ENCODE measurements at places on chromosomes 13 and 19. TPM values are rescaled to one million over a fixed set of nuclear protein-coding genes. Genes with fewer than 3 reads are reported as not detected.

DNA sequence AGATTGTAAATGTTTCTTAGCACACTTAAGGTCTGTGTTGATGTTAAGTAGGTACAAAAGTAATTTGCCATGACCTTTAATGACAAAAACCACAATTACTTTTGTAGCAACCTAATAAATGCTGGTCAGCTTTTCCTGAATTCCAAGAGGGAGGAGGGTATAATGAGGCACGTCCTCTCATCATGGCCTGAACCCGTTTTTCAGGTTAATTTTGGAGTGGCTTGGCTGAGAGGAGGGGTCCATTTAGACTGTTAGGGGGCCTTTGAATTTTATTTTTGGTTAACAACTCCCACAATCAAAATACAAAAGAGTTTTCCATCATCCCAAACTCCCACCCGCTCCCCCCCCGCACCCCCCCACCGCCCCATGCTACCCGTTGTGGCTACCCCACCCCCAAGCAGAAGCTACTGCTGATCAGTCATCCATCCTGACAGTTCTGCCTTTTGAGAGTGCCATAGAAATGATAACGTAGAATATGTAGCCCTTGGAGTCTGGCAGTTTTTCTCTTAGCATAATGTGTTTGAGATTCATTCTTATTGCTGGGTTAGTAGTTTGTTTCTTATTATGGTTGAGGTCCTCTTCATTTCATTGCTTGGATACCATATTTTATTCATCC is 14.4 kb upstream of the PLEKHF1 start:
- no peak overlapping the region for H3K27ac ChIP-seq
- no peaks in the 10 kb centered on the region for H3K27me3 ChIP-seq
- H3K36me3 ChIP-seq: no peaks in the 10 kb centered on the region
- no peaks in the 10 kb centered on the region for H3K4me1 ChIP-seq
- no peak overlapping the region for H3K4me3 ChIP-seq

DNA sequence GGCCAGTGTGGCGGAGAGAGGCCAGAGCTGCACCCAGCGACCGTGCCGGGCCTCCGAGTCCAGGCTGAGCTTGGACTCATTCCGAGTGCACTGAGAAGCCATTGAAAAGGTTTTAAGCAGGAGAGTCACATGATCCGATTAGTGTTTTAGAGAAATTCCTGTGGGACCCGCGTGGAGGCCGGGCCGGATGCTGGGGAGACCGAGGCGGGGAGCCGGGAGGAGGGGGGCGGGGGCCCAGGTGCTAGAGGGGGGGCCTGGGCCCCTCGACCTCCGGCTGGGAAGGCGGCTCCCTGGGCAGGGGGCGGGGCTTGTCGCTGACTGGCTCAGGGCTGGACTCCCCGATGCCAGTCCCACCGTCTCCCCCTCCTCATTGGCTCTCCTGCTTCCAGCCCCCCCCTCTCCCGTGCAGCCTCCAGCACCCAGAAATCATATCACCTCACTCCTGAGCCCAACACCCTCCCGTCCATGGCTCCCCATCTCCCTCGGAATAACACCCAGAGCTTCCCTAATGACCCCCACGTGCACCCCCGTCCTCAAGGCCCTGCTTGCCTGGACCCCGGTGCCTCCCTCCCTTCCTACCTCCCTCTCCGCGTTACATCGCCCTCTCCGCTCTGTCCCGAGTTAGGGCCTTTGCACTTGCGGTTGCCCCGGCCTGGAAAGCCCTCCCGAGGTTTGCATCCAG is 5.2 kb upstream of the ZNF579 start:
- H3K27me3 ChIP-seq: no peaks in the 10 kb centered on the region
- H3K4me3 ChIP-seq: peak overlapping the region; percentile 29
- H3K36me3 ChIP-seq: no peaks in the 10 kb centered on the region

ZNF575 gene
- total RNA-seq: 5.7 TPM

GRCh38 chr13:84821261-84821660 is 939.0 kb upstream of the SLITRK1 start:
- H3K4me3 ChIP-seq: no peak overlapping the region
- no peak for DNase-seq
- no peaks in the 10 kb centered on the region for H3K36me3 ChIP-seq
- no peaks in the 10 kb centered on the region for H3K27me3 ChIP-seq
- no peak overlapping the region for H3K27ac ChIP-seq

DNA sequence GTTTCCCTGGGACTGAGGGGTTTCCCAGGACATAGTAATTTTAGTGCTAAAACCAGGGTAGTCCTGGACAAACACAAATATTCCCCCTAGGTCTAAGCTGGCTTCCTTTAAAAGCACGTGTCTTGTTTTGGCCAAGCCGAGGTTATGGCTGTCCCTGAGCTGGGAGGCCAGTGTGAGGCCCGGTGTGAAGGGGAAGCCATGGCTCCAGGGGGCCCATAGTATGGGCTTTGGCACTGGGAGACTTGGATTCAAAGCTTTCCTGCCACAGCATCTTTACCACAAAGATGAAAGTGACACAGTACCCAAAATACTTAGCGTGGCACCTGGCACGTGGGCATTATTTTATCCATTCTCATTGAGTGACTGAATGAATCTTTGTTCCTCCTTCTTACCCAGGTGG is 345.2 kb downstream of the ZNF536 start:
- no peaks in the 10 kb centered on the region for H3K4me1 ChIP-seq
- no peaks in the 10 kb centered on the region for H3K36me3 ChIP-seq
- H3K27me3 ChIP-seq: no peaks in the 10 kb centered on the region
- no peak overlapping the region for H3K4me3 ChIP-seq
- no peak for DNase-seq

DNA sequence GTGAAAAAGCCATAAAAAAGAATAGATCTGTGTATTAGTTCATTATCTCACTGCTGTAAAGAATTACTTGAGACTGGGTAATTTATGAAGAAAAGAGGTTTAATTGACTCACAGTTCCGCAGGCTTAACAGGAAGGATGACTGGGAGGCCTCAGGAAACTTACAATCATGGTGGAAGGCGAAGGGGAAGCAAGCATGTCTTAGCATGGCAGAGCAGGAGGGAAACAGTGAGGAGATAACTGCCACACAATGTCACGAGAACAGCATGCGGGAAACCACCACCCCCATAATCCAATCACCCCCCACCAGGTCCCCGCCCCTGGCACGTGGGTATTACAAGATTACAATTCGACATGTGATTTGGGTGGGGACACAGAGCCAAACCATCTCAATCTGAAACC is 39.1 kb upstream of the EEF1AKMT1 start:
- no peaks in the 10 kb centered on the region for H3K27me3 ChIP-seq
- H3K4me1 ChIP-seq: peaks cover 5% of the 10 kb centered on the region
- H3K4me3 ChIP-seq: no peak overlapping the region
- no peaks in the 10 kb centered on the region for H3K36me3 ChIP-seq
- H3K27ac ChIP-seq: no peak overlapping the region
- DNase-seq: no peak

N4BP2L1 gene
- 22.1 TPM for total RNA-seq

- no peaks in the 10 kb centered on the region for H3K27me3 ChIP-seq
- no peak for DNase-seq
- no peak overlapping the region for H3K27ac ChIP-seq
- H3K4me3 ChIP-seq: no peak overlapping the region
Observed at GRCh38 chr13:59279028-59279427, 884.7 kb downstream of the DIAPH3 start.

GRCh38 chr19:1064661-1065605 is 2.0 kb upstream of the ARHGAP45 start:
- peaks cover 15% of the 10 kb centered on the region for H3K27me3 ChIP-seq
- no peak overlapping the region for H3K4me3 ChIP-seq
- no peaks in the 10 kb centered on the region for H3K4me1 ChIP-seq
- no peaks in the 10 kb centered on the region for H3K36me3 ChIP-seq
- H3K27ac ChIP-seq: no peak overlapping the region

CD320 gene
- total RNA-seq: 20.7 TPM

DNA sequence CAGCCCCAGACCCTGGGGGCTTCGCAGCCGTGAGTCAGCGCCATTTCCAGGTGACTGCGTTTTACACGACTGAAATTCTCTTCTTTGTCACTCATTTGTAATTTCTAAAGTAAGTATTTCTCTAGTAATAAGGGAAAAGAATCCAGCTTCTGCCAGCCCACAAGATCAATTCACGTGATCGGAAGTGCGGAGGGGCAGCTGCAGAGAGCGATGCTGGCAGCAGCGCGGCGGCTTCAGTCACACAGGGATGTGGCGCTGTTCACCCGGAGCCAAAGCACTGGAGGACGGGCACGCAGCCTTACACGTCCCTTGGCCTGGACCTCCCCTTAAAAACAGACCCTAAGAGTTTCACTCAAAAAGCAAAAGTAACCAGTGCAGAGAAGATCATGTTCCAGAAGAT is 18.4 kb downstream of the GRTP1 start:
- no peaks in the 10 kb centered on the region for H3K27me3 ChIP-seq
- H3K4me1 ChIP-seq: no peaks in the 10 kb centered on the region
- no peak overlapping the region for H3K27ac ChIP-seq
- no peak overlapping the region for H3K4me3 ChIP-seq
- H3K36me3 ChIP-seq: no peaks in the 10 kb centered on the region

GRCh38 chr13:98706446-98707110 is 45.9 kb downstream of the SLC15A1 start:
- H3K36me3 ChIP-seq: no peaks in the 10 kb centered on the region
- H3K27ac ChIP-seq: no peak overlapping the region
- H3K27me3 ChIP-seq: no peaks in the 10 kb centered on the region
- no peak overlapping the region for H3K4me3 ChIP-seq
- DNase-seq: no peak

MCEMP1 gene
- not detected for total RNA-seq

DNA sequence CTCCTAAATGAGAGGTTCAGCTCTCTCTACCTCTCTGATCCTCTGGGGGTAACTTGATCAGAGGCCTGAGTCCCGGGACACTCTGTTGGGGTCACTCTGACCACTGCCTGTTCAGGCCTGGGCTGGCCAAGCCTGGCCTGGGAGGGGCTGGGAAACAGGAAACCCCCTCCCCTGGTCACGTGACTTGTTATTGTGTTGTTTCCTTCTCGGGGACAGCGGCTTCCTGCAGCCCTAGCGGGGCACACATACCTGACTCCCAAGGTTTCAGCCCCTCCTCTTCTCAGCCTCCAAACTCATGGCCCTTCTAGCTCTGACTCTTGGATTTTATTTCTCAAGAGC is at the start of gene USHBP1:
Gene USHBP1, minus strand, starts transcription at position 105 of the 339 bp plus-strand sequence. CDS start 446 bp downstream, outside the sequence.
- peaks cover 4% of the 10 kb centered on the region for H3K4me1 ChIP-seq
- H3K27me3 ChIP-seq: no peaks in the 10 kb centered on the region
- H3K4me3 ChIP-seq: no peak within 1 kb of the TSS
- no peak within 1 kb of the TSS for H3K27ac ChIP-seq
- no peaks in the 10 kb centered on the region for H3K36me3 ChIP-seq

DNA sequence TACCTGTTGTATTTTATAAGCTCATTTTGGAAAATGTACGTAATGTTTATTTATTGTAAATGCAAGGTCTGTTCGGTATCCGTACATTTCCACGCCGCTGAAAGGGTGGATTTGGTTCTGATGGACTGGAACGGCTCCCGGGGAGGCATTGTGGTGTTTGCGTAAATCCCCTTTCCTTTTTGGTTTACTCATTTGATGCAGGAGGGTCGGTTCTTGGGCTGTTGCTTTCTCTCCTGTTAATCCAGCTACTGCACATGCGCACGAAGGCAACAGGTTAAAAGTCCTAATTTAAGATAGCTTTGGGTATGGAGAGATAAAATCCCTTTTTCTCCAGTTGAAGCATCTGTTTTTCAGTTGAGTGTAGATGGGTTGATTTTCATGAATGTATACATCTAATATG is 224.4 kb downstream of the TM9SF2 start:
- H3K4me1 ChIP-seq: no peaks in the 10 kb centered on the region
- H3K27ac ChIP-seq: no peak overlapping the region
- DNase-seq: no peak
- no peak overlapping the region for H3K4me3 ChIP-seq
- H3K27me3 ChIP-seq: no peaks in the 10 kb centered on the region

SLC7A9 gene
- 0.23 TPM for total RNA-seq

DNA sequence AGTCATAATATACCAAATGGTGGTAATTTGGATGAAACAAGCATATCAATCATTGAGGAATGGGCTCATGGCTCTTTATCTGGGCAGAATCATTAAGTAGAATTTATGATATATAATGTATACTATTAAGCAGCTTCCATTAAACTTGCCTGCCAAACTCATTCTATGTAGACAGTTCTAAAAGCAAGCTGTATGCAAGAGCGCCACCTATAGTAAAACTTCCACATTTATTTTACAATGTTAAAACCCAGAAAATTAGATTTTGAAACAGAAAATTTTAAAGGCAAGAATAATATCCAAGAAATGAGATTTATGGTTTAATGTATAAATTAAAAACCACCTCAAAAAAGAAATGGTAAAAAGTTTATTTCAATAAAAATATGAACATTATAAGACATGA is 161.5 kb downstream of the MZT1 start:
- no peak for DNase-seq
- no peaks in the 10 kb centered on the region for H3K36me3 ChIP-seq
- no peak overlapping the region for H3K4me3 ChIP-seq
- no peaks in the 10 kb centered on the region for H3K27me3 ChIP-seq
- H3K27ac ChIP-seq: no peak overlapping the region
- no peaks in the 10 kb centered on the region for H3K4me1 ChIP-seq

DNA sequence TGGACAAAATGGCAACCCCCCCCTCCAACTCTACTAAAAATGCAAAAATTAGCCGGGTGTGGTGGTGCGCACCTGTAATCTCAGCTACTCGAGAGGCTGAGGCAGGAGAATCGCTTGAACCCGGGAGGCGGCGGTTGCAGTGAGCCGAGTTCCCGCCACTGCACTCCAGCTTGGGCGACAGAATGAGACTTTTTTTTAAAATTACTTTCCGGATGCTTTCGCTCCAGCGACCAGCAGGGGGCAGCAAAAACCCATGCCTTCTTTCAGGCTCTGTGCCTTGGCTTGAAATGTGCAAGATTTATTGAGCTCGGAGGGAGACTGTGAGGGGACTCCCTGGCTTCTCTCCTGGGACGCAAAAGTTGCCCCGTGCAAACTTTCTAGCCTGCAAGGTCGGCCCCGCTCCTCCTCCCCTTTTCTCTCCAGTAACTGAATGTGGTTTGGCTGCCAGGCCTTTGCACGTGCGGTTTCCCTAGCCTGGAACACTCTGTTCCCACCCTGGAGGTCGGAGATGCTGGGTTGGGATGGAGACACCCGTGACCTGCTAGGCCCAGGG is 61.4 kb upstream of the NFIC start:
- no peak overlapping the region for H3K4me3 ChIP-seq
- H3K4me1 ChIP-seq: peaks cover 1% of the 10 kb centered on the region
- H3K36me3 ChIP-seq: no peaks in the 10 kb centered on the region

ZNF528 gene
- 29.0 TPM for total RNA-seq

Data from ovary (tissue), 10 donors.